ENCODE measurements at places on chromosomes 16 and 17.
A peak's percentile ranks its signal among the peaks of the same experiment; 100 is the strongest.

- DNase-seq: no peak
Observed at GRCh38 chr17:59848778-59849177, 44.0 kb downstream of the TUBD1 start.

GRCh38 chr17:27569257-27569722, 61.7 kb upstream of the LGALS9 start:
- DNase-seq: no peak

DNA sequence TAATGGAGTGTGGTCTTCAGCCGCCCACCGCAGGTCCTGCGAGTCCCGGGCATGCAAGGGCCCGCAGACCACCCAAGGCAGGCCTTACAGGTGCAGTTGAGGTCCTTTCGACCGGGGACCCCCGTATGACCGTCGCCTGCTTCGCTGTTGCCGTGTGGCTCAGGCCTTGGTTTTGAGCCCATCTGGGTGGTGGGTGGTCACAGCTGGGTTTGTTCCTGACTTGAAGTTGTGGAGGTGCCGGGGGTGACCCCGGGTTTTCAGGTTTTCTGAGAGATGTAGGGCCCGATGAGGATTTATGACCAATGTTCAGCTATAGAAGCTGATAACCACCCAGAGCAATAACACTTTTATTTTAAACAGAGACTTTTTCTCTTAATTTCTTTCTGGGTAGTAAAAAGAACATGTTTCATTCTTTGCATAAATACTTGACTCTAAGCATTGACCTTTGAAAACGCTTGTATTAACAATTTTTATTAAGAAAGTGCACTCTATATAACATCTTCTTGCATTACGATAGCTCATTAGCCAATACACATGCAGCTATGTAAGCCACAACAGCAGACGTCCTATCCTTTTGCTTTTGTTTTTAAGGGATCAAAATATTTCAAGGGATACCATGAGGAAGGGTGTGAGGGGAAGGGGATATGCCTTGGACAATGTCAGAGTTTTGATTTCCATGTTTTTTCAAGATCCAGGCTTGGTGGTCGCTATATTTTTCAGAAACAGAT, 1.9 kb downstream of the FOXL1 start:
- DNase-seq: no peak

GRCh38 chr16:11326737-11327276, 18.5 kb upstream of the RMI2 start:
- no peak for DNase-seq

DNA sequence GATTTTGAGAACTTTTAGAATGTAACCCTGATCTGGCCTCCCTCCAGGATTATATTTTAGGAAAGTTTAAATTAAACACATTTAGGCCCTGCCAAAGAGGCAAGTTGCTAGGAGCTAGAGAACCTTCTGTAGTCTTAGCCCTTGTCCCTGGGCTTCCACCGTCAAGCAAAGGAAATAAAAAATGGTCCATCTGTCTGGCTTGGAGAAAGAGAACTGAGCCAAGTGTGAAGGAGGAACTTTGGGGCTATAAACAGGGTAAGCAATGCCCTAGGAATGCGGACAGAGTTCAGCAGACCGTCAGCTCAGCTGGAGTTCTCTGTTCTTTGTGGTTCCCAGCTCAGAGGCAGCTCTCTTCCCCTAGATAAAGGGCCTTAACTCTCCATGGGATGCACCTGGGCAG, 29.6 kb downstream of the RCVRN start:
- no peak for DNase-seq

DNA sequence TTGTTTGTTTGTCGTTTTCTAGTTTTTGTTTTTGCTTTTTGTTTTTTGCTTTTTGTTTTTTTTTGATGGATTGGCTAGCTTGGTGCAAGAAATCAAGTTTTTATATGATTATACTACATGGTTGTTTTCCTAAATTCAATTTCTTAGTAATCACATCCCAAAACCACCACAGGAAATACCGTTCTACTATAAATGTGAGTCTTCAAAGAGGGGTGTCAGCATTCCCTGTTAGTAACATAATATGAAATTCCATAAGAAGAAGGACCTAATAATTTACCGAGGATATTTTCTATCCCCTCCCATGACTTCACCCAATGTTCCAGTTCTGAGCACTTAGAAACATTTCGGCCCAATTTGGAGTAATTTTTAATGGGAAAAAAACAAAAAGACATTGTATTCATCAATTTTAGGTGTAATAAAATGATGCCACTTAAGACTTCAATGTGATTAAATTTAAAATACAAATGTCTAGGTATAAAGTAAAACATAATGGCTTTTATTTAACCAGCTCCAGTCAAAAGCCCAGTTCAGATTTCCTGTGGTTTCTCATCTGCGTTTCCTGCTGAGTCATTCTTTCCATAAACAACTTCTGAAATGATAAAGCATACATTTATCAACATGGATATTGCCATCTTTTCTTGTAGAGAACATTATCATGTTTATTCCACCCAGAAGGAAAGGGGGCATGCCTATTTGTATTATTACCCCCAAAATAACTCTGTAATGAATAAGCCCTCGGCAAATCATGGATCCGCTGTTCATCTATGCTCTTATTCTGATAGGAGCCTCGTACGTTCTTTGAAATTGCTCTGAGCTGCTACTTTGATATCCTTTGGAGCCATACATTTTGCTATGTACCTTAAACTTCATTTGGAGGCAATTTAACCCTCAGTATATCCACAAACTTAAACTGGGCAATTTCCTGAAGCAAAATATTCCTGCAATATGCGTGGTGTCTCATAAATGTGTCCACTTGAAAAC, 28.1 kb downstream of the HSBP1 start:
- DNase-seq: no peak

DNA sequence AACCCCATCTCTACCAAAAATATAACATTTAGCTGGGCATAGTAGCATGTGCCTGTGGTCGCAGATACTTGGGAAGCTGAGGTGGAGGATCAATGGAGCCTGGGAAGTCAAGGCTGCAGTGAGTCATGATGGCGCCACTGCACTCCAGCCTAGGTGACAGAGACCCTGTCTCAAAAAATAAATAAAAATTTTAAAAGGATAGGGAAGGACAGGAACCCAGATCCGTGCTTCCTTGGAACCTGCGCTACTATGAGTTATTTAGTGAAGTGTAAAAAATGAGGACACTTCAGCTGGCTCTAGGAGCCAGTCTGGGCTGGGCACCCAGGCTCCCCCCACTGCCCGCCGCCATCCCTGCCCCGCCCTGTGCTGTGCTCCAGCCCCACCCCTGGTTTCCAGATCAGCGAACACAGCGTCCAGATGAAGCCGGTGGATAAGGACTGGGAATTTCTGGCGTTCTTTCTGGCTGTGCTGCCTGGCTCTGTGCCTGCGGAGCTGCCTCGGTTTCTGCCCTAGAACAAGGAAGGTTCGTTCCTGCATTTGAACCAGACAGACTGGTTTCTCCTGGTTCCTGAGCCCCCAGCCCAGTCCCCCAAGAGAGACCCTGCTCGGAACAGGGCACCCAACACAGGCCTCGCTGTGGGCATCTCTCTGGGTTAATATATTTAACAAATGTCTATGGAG, 18.5 kb downstream of the PLLP start:
- peak; percentile 40 for DNase-seq

- no peak for DNase-seq
Observed at GRCh38 chr17:40938981-40939380, 1.5 kb upstream of the KRT23 start.

DNA sequence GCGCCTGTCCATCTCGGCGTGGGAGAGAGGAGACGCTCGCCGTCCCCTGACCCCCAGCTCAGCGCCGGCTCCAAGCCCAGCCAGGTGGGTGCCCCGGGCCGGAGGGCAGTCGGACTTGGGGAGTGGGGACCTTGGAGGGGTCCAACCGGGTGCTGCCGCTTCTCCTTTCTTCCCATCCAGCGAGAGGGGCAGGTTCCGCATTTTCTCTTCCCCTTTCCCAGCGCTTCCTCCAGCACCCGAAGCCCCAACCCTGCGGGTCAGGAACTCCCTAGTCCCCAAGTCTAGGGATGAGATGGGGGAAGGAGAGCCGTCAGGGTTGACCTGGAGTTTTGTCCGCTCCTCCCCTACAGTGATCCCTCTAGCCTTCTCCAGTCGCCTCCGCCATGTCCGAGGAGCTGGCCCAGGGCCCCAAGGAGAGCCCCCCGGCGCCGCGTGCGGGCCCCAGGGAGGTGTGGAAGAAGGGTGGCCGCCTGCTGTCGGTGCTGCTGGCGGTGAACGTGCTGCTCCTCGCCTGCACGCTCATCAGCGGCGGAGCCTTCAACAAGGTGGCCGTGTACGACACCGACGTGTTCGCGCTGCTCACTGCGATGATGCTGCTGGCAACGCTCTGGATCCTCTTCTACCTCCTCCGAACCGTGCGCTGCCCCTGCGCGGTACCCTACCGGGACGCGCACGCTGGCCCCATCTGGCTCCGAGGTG, at the start of gene OTOP2:
OTOP2 (plus strand) TSS at position 24 of the 699 bp plus-strand sequence; CDS start at position 384, 360 bp downstream.
- DNase-seq: no peak

DNA sequence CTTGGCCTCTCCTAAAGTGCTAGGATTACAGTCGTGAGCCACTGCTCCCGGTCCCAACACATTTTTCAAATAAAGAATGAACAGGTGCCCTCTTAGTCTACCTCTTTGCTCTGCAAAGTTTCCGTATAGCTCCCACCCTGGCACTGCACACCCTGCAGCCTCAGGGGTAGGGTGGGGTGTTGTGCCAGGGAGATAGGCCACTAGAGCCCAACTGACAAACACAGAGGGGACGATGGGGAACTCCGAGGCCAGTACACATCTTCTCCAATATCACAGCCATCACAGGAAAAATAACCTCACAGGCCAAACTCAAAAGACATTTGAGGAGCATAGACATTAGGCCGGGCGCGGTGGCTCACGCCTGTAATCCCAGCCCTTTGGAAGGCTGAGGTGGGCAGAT, 2.7 kb upstream of the SLC12A4 start:
- DNase-seq: no peak

- DNase-seq: no peak
Observed at GRCh38 chr16:57757326-57757786, 21.8 kb downstream of the KATNB1 start.

- DNase-seq: no peak
Observed at GRCh38 chr17:61928101-61928436, 287 bp upstream of the INTS2 start.

DNA sequence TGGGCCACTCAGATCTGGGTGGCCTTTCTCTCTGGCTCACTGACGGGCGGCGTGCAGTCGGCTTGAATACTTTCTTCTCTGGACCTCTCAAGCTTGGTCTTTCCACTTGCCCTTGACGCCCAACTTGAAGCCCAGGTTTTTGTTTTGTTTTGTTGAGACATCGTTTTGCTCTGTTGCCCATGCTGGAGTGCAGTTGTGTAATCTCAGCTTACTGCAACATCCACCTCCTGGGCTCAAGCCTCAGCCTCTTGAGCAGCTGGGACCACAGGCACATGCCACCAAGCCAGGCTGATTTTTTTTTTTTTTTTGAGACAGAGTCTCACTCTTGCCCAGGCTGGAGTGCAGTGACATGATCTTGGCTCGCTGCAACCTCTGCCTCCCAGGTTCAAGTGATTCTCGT, 22.7 kb upstream of the KIF19 start:
- DNase-seq: no peak

GRCh38 chr17:40540448-40540847, 24.8 kb downstream of the CCR7 start:
- no peak for DNase-seq

GRCh38 chr17:49404906-49405305, 9.8 kb downstream of the PHB1 start:
- DNase-seq: no peak

- no peak for DNase-seq
Observed at GRCh38 chr16:85631802-85632393, 18.8 kb downstream of the GSE1 start.

- no peak for DNase-seq
Observed at GRCh38 chr16:66612422-66612821, 7.9 kb downstream of the CMTM3 start.

DNA sequence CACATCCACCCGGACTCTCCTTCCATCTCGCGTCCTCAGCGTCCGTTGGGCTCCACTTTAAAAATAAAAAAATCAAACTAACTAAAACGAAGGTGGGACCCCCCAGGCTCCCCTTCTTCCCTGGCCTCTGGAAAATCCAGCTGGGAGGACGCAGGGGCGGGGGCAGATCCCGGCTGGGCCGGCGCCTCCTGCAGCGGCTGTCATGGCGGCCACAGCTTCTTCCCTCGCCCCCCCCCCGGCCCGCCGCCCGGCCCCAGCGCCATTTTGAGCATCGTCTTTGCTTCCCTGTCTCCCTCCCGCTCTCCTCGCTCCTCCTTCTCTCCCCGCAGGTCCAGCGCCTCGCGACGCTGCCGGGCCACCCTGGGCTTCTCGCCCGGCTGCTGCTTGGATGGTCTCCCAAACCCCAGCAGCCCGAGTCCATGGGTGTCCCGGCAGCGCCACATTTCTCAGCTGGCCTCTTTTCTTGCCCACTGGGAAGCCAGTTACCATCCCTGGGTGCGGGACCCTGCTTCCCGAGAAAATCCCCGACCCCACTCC, 3.3 kb downstream of the HOXB2 start:
- DNase-seq: no peak

DNA sequence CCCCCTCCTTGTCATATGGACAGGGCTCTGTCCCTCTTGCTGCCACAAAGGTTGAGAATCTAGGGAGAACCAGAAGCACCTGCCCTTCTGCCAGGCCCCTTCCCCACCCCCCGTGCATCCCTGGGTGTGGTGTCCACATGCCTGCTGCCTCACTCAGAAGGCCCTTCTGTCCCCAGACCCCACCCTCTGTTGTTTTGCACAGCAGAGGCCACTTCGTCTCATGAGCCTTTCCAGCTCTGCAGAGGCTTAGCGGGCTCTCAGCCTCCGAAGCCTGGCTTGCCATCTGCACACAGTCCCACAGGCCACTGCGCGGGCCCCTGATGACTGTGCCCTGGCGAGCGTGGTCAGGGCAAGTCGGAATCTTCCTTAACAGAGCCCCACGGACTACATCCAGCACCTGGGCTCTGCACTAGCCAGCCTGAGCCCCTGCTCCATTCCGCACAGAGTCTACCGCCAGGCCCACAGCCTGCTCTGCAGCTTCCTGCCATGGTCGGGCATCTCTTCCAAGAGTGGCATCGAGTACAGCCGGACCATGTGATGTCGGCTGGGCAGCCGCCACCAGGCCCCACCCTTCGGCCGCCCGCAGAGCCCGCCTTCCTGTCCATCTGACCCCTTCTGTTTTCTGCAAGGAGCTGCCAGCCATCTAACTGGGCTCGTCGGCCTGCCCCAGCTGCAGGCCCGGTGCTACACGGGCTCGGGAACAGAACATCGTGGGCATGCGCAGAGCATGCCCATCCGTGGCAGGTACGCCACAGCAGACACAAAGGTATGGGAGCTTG, 10.8 kb downstream of the C16orf90 start:
- no peak for DNase-seq

DNA sequence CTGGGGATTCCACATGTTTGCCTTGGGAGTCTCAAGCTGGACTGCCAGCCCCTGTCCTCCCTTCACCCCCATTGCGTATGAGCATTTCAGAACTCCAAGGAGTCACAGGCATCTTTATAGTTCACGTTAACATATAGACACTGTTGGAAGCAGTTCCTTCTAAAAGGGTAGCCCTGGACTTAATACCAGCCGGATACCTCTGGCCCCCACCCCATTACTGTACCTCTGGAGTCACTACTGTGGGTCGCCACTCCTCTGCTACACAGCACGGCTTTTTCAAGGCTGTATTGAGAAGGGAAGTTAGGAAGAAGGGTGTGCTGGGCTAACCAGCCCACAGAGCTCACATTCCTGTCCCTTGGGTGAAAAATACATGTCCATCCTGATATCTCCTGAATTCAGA, 28.9 kb downstream of the CDRT15 start:
- no peak for DNase-seq
